ENCODE measurements at places on chromosomes 11 and 22.

DNA sequence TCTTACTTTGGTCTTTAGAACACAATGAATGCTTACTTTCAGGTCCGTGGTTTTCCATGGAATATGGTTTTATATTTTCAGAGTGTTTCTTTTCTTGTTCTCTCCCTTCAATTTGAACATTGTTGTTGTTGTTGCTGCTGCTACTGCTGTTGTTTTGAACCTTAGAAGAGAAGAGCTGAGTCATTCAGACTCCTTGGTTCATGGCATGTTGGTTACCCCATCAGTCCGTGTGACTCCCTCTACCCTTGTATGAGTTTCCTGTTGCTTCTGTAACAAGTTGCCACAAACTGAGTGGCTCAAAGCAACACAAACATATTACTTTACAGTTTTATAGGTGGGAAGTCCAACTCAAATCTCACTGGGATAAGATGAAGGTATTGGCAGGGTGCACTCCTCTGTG, 511.0 kb downstream of the INSC start:
- no peak for DNase-seq

DNA sequence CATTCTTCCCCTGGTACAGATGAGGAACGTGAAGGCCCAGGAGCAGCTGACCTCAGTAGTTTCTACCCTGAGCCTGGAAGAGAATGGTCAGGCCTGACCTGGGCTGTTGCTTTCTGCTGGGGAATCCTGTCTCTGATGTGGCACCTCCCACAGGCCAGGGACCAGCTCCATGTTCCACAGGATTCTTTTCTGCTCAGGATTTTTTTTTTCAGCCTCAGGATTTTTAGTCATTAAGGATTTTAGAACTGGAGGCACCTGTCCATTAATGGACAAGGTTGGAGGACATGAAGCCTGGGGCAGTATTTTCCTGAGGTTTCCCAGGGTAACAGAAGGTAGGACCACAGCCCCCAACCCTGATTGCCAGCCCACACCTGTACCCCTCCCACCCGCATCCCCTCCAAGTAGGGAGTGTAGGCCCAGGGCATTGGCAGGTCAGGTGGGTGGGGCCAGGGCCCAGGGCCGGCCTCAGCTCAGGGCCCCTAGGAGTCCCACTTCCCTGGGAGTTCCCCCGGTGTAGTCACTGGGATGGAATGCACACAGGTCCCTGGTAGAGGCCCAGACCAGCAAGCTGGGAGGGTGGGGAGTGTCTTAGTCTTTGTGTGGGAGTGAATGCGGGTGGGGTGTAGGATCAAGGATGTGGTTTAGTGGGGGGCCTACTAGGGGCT, 16.1 kb downstream of the BIK start:
- no peak for DNase-seq

DNA sequence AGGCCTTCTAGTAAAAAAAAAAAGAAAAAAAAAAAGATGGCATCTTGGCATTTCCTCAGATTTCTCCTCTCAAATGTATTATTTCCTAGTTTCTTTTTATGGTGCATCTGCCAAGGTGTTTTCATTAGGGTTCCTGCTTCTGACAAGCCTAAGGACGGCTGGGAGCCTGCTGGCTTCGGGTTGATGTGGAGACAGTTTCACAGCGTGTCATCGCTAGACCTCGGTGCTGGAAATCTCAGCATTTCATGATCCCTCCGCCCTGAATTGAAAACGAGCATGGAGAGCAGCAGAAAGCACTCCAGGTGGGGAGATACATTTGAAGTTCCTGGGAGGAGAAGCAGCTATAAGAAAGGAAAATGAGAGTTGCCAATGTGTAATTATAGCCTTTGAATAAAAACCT, 283.9 kb upstream of the CNTN5 start:
- DNase-seq = no peak

DNA sequence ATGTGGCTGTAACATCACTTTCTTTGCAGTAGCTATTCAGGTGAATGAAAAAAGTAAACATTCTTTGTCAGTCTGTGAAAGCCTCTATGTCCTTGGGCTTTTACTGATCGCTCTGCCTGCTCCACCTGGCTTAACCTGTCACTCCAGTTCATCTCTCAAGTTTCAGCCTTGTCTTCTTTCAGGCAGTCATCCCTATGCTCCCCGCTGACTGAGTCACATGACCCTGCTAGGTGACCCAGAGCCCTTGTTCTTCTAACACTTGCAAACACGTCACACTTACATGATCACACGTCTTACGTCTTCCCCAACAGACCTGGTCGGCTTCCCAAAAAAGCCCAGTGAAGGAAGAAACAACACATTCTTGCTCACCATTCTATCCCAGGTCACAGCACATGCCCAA, 499.3 kb upstream of the TENM4 start:
- no peak for DNase-seq

- no peak for DNase-seq
Measured at GRCh38 chr22:19105867-19106802, 16.1 kb downstream of the DGCR2 start.

DNA sequence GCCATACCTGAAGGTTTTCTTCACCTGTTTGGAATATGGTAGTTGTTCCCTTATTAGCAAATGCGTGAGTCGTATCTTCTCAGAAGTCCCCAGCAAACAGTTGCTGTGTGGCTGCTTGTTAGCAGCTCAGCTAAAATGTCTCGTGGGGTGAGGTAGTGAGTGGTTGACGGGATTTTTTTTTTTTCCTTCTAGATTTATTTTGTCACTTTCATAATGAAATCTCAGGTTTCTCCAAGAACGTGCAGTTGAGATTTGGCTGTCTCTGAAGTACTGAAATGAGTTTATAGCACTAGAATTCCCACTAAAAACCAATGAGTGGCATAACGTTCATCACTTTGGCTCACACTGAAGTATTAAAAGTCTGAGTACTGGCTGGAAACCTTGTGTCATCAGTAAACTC, 16.8 kb downstream of the RCN1 start:
- DNase-seq = no peak

DNA sequence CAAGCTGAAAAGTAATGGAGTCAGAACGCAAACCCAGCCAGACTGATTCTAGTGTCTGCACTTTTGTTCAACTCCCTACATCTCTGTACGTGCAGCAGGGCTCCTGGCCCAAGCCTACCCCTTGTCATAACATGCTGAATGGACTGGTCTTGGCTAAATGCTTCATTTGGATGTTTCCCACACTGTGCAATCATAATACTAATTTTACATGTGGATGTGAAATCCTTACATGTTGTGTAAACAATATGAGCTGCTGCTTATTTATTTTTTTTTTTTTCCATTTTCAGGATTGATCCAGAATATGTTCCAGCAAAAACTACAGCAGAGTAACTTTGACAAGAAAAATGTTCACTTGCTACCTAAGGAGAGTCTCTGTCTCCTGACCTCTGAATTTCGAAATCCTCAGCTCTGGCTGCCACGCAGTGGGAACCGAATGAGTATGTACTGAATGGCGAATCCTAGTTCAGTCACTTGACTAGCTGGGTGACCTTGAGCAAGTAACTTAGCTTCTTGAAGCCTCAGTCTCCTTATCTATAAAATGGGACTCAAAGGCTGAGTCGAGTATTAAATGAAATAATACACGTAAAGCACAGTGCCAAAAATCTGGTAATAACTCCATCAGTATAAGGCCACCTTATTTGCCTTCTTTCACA, 133.4 kb downstream of the EHF start:
- peak; percentile 23 for DNase-seq

GRCh38 chr11:122664188-122664587, 8.7 kb downstream of the UBASH3B start:
- DNase-seq = no peak

GRCh38 chr11:80686889-80687288, 1246.1 kb upstream of the TENM4 start:
- DNase-seq = no peak

DNA sequence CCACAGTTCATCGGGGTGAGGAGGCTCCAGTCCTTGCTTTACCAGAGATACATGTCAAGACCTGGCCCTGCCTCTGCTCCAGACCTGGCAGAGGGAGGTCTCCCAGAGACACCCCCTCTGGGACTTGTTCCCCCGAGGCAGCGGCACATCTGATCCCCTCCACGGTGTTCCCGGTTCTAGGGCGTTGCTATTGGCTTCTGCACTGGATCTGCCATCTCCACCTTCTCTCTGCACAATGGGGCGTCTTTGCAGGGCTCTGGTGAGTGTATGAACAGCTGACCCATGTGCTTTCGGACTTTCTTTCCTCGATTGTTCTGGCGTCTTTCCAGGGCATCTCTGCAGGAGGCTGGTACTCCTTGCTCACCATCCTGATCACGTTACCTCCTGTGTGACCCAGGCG, 930.4 kb downstream of the TBC1D22A start:
- no peak for DNase-seq

- no peak for DNase-seq
Measured at GRCh38 chr11:64724863-64725532, 2.0 kb upstream of the NRXN2 start.

- no peak for DNase-seq
Measured at GRCh38 chr11:112856591-112856990, 104.6 kb upstream of the NCAM1 start.

- DNase-seq = no peak
Measured at GRCh38 chr22:17675584-17675983, 37.0 kb downstream of the BCL2L13 start.

DNA sequence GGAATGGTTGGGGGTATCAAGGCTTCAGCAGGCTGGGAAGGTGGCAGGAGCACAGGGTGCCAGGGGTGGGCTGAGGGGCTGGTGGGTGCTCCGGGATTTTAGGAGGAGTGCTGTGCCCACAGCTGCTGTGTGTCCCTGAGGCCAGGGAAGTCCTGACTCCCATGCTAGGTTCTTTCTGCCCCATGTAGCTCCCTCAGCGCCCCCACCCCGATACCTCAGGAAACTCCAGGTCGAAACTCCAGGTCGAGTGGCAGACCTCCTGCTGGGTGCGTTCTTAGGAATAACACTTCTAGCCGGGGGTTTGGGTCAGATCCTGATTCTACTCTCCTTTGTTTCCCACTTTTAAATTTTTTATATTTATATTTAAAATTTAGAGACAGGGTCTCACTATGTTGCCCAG, 8.3 kb downstream of the AP2A2 start:
- DNase-seq = no peak

GRCh38 chr11:116750070-116750718, 22.6 kb downstream of the BUD13 start:
- no peak for DNase-seq

- no peak for DNase-seq
Measured at GRCh38 chr11:55106391-55106790, 155.6 kb upstream of the TRIM48 start.

DNA sequence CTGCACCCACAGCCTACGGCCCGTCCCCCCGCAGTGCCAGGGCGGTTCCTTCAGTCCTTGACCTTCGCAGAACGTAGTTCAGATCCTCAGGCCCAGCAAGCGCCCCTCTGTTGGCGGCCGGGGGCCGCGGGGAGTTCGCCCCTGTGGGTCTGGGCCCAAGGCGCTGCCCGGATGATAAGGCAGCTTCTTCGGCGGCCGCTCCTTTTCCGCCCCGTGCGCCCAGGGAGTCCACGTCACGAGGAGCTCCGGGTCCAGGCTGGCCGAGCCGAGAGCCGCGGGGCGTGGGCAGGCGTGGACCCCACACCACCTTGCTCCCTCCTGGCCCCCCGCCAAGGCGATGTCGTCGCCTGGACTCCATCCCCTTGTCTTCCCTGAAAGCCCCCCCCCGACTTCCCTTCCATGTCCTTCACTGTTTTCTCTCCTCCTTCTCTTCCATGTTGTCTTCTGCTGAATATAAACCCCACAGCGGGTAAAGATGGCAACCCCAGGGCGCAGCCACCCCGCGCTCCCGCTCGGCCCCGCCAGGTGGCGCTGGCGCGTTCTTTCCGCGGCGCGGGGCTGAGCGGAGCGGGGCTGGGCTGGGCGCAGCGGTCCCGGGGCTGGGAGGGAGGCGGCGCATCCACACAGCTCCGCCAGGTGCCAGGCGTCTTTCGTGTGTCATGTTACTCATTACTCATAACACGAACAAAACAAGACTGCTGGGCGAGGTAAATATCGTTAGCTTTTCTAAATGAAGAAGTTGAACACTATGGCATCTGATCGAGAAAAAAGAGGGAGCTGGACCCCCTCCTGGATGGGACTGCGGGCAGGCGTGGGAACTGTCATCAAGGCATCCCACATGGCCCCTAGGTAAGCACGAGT, 321.0 kb downstream of the NTM start:
- no peak for DNase-seq

- no peak for DNase-seq
Measured at GRCh38 chr11:101267654-101268053, 138.0 kb upstream of the PGR start.

DNA sequence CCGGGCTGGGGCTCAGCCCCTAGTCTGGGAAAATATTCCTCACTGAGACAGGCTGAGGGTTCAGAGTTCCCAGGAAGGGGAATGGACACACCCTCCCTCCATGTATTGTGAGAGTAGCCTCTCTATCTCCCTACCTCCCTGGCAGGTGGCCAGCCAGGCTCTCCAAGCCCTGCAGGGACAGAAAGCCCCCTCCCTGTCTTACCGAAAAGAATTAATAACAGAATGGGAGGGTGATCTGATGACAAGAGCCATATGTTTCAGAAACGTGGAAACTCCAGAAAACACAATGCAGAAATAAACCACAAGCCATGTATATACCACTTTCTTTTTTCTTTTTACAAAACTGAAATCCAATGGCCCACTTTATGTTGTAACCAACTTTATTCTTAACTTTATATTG, 140.0 kb downstream of the CHST1 start:
- DNase-seq = no peak

- no peak for DNase-seq
Measured at GRCh38 chr22:28674121-28674563, 5.5 kb downstream of the TTC28 start.

DNA sequence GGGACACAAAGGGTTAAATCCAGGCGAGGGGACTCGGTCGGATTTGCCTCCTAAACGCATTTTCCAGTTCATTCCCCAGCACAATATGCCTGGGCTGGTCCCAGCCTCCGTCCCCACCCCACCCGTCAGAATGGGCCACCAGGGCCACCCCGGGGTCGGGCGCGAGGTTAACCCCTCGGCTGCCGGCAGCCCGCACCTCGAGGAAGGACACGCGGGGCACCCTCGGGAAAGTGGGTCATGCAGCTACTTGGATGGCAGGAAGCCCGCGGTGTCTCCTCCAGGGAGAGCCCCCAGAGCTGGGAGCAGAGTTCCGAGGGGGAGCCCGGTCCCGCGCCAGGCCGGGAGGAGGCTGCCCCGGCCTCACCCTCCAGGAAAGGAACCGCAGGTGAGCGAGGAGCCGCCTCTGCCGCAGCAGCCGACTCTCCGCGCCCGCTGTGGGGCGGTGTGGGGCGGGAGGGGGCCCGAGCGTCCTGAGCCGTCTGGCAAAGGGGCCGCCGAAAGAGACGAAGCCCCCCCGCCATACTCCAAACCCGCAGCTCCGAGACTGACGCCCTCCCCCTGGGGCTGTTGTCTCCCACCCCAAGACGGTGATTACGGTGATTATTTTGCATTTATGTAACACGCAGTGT, 1.4 kb downstream of the NECTIN1 start:
- peak; percentile 66 for DNase-seq

GRCh38 chr22:34761111-34761510, 304.8 kb upstream of the ISX start:
- DNase-seq = peak; percentile 16

- DNase-seq = no peak
Measured at GRCh38 chr11:9680028-9680427, 16.2 kb downstream of the SWAP70 start.

- DNase-seq = no peak
Measured at GRCh38 chr11:66335531-66336233, 552 bp downstream of the RIN1 start.

All from muscle of back (tissue), 13 donors.